ENCODE measurements at places on chromosomes 2 and 18. TPM values are rescaled to one million over a fixed set of nuclear protein-coding genes. Genes with fewer than 3 reads are reported as not detected.

DNA sequence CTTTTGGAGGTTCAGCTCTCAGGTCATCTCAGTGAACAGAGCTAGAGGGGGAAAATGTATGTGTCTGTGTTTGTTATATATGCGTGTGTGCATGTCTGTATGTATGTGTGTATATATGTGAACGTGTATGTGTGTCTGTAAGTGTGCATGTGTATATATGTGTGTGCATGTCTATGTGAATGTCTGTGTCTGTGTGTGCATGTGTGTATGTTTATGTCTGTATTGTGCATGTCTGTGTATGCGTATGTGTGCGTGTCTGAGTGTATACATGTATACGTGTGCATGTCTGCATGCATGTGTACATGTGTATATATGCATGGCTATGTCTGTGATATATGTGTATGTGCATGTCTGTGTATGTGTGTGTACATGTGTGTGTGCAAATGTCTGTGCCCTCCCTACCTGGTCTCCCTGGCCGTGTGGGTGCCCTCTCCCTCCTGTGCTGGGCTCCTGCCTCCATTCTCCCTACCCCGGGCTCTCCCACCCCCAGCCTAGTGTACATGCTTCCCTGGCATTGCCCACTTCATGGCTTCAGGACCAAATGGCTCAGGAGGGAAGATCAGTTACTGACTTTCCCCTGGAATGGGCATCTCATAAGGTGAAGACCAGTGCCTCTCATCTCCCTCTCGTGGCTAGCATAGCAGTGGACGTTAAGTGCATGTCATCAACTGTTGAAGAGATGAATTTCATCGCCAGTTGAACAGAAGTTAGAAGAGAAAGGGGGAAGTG is 49.9 kb downstream of the TRAF3IP1 start:
- H3K27ac ChIP-seq: peak overlapping the region; percentile 15
- peaks cover 19% of the 10 kb centered on the region for H3K36me3 ChIP-seq
- H3K4me1 ChIP-seq: peaks cover 10% of the 10 kb centered on the region
- no peak for DNase-seq
- no peaks in the 10 kb centered on the region for H3K27me3 ChIP-seq

SERPINB11 gene
- total RNA-seq: not detected

GRCh38 chr2:170984079-170984478 is 55.0 kb downstream of the GORASP2 start:
- H3K4me3 ChIP-seq: no peak overlapping the region
- peaks cover 4% of the 10 kb centered on the region for H3K27me3 ChIP-seq
- H3K36me3 ChIP-seq: peaks cover 6% of the 10 kb centered on the region
- DNase-seq: no peak
- H3K4me1 ChIP-seq: peaks cover 3% of the 10 kb centered on the region

TRIM54 gene
- 0.47 TPM for total RNA-seq

ANKRD29 gene
- 2.4 TPM for total RNA-seq

GRCh38 chr2:58698620-58699019 is 457.5 kb upstream of the FANCL start:
- no peak overlapping the region for H3K4me3 ChIP-seq
- no peak for DNase-seq

DNA sequence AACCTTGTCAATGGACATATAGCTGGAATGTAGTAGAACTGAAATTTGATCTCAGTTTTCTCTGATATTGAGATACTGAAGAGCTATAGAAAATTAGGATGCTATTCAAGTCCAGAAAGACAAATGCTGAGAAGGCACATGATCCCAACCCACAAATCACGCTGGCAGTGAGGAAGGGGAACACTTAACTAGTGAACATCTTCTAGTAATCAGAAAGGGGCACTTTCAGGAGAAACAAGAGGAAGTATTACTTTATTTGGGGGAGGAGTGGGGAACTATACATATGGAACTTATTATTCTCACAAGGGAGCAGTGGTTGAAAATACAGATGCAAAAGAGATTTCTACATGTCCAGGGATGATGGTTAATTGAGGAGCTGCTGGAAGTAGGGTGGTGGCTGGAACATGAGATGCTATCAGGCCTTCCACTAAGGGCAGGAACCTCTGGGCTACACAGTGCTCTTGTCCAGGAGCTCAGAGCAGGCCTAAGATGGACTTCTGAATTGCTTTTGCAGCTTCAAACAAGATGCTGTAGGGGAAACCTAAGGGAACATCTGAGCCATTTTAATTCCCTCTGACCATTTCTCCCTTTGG is 79.3 kb downstream of the TGFA start:
- H3K27me3 ChIP-seq: peaks cover 48% of the 10 kb centered on the region
- peaks cover 22% of the 10 kb centered on the region for H3K4me1 ChIP-seq
- no peak overlapping the region for H3K4me3 ChIP-seq
- H3K36me3 ChIP-seq: no peaks in the 10 kb centered on the region
- H3K27ac ChIP-seq: no peak overlapping the region

- no peaks in the 10 kb centered on the region for H3K36me3 ChIP-seq
- H3K4me3 ChIP-seq: no peak overlapping the region
- H3K27ac ChIP-seq: peak overlapping the region; percentile 57
- no peak for DNase-seq
- no peaks in the 10 kb centered on the region for H3K27me3 ChIP-seq
- H3K4me1 ChIP-seq: peaks cover 43% of the 10 kb centered on the region
Observed at GRCh38 chr2:226660526-226660925, 139.1 kb downstream of the IRS1 start.

EFEMP1 gene
- 42.8 TPM for total RNA-seq

DNA sequence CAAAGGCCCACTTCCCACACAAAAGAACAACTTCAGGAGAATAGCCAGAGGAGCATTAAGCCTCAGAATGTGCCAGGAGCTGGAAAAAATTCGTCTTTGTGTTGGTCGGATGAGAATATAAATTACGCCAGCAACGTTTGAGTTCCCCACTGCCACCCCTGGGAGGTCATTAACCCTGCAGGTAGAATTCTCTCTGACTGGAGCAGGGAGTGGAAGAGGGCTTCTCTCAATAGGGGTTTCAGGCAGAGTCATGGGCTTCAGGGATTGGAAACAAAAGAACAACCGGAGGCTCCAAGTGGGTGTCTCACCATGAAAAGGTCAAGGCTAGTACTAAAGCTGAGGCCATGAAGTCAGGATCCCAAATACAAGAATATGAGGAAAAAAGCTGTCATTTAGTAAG is 69.0 kb upstream of the DDX18 start:
- no peak overlapping the region for H3K4me3 ChIP-seq
- no peak for DNase-seq
- no peak overlapping the region for H3K27ac ChIP-seq
- H3K27me3 ChIP-seq: peaks cover 28% of the 10 kb centered on the region
- no peaks in the 10 kb centered on the region for H3K36me3 ChIP-seq
- no peaks in the 10 kb centered on the region for H3K4me1 ChIP-seq

- no peaks in the 10 kb centered on the region for H3K27me3 ChIP-seq
- H3K36me3 ChIP-seq: peaks cover 38% of the 10 kb centered on the region
- H3K4me3 ChIP-seq: no peak overlapping the region
- no peak for DNase-seq
- no peak overlapping the region for H3K27ac ChIP-seq
- H3K4me1 ChIP-seq: no peaks in the 10 kb centered on the region
Observed at GRCh38 chr2:239129147-239129920, 271.5 kb downstream of the HDAC4 start.

GRCh38 chr2:161422816-161423403 is 6.8 kb downstream of the TBR1 start:
- H3K4me3 ChIP-seq: peak overlapping the region; percentile 48
- no peak overlapping the region for H3K27ac ChIP-seq
- peaks cover 2% of the 10 kb centered on the region for H3K36me3 ChIP-seq
- peaks cover 94% of the 10 kb centered on the region for H3K27me3 ChIP-seq

All from mesothelial cell of epicardium (in vitro differentiated cells).